ENCODE measurements at places on chromosomes 1 and 21. TPM values are rescaled to one million over a fixed set of nuclear protein-coding genes. Genes with fewer than 3 reads are reported as not detected.

DNA sequence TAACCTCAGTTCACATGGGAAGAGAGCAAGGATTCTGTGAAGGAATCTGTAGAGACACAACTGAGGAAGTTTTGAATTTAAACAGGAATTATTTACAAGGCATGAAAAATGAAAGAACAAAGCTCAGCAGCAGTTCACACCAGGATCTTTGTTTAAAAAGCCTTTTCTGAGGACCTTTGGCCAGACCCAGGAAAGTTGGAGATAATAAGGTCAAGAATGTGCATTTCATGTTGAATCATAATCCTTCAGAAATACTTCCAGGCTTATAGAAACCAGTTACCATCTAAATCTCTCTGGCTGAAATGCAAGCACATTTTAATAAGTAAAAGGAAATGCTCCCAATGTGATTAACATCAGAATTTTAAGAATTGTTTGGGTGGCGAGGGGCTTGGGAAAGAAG, 2.7 kb downstream of the CLIC6 start:
- DNase-seq: no peak

GRCh38 chr1:232477728-232478127, 152.2 kb downstream of the SIPA1L2 start:
- DNase-seq: peak; percentile 58

DNA sequence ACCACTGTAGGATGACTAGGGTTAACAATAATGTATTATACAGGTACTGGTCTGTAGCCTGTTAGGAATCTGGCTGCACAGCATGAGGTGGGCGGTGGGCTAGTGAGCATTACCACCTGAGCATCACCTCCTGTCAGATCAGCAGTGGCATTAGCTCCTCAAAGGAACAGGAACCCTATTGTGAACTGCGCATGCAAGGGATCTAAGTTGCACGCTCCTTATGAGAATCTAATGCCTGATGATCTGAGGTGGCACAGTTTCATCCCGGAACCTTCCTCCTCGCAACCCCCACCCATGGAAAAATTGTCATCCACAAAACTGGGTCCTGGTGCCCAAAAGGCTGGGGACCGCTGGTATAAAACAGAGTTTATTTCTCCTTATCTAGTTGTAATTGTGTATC, 147.6 kb downstream of the FGGY start:
- DNase-seq: no peak

The HORMAD1 gene
- not detected for total RNA-seq

DNA sequence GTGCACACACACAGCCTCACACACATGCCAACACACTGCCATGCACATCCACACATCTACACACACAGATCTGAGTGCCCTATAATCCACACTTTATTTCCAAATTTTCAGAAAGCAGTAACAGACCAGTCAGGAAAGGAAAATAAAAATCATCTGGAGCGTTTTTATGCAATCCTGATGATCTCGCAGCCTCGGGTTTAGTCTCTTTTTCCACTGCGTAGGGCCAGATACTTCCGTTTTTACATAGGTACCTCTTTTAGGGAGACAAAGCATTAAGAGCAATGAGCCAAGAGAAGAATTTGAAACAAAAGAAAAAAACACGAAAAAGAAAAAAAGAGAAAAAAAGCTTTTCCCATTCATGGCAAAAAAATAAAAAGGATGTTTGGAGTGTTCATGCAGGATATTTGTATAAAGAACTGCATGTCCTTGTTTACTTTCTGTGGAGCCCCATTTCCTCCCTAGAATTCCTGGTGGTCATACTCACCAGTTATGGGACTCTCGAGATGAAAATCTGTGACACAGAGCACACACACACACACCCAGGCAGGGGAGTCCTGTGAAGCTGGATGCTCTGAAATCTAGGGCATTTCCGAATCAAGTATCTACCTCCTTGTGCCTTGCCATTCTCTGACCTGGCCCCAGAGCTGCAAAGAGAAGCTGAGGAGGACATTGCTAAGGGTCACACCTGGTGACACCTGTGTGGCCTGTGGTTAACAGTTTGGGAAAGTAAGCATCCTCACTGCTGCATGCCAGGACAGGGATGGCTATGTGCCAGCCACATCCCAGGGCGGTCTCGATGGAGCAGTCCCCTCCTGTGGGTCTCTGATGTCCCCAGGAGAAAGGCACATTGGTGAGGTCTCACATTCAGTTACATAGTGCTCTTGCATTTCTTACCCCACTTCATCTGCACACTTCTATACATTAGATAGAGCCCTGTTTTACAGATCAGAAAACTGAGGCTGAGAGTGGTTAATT, 83.6 kb downstream of the RUNX1 start:
- DNase-seq: no peak

GRCh38 chr1:9281071-9281827, 11.4 kb upstream of the SPSB1 start:
- DNase-seq: no peak

The FAAP20 gene
- total RNA-seq: 18.4 TPM

DNA sequence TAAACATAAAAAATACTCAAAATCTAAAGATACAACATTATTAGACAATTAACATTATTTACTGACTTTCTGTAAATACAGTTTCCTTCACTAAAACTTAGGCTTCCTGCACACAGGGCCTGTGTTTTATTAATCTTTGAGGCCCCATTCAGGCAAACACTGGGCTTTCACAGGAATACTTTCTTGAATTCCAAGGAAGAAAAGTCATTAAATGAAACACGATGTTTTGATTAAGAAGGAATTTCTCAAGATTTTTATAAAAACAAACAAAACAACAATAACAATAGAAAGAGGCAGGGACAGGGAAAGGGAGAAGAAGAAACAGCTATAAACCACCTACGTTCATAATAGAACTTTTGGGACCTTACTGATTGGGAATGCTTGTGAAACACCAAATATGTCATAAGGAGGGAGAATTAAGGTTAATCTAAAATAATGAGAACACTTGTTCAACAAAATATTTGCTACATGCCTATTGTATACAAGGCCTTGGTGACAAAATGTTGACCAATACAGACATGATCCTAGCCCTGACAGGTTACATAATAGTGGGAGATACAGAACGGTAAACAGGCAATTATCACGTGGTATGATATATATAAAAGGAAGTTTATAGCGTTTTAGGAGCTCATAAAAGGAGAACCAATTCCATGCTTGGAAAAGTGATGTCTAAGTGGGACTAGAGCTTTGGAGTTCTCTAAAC, 3.6 kb downstream of the DDAH1 start:
- DNase-seq: no peak

GRCh38 chr1:239443361-239443760, 57.0 kb downstream of the CHRM3 start:
- DNase-seq: no peak

- no peak for DNase-seq
Measured at GRCh38 chr1:204502241-204502640, 7.6 kb upstream of the PIK3C2B start.

- DNase-seq: no peak
Measured at GRCh38 chr1:108154314-108154713, 45.8 kb downstream of the SLC25A24 start.

- no peak for DNase-seq
Measured at GRCh38 chr1:119069682-119070081, 70.8 kb downstream of the WARS2 start.

DNA sequence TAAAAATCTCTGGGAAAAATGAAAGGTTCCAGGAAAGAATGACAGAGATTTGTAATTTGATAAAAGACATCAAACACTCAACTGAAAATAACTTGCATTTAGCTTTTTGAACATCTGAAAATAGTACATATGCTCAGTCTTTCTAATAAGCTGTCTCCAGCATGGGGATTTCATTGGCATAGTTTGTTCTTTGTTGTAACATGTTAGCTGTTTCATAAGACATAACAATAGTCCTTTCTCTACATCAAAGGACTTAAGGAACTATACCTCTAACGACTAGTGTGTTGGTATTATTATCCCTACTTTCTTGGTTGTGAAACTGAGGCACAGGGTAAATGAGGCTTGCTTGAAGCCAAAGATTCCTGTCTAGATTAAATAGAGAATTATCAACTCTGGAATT, 22.0 kb downstream of the EIF2B3 start:
- no peak for DNase-seq

The AMY1C gene
- 0.21 TPM for total RNA-seq

DNA sequence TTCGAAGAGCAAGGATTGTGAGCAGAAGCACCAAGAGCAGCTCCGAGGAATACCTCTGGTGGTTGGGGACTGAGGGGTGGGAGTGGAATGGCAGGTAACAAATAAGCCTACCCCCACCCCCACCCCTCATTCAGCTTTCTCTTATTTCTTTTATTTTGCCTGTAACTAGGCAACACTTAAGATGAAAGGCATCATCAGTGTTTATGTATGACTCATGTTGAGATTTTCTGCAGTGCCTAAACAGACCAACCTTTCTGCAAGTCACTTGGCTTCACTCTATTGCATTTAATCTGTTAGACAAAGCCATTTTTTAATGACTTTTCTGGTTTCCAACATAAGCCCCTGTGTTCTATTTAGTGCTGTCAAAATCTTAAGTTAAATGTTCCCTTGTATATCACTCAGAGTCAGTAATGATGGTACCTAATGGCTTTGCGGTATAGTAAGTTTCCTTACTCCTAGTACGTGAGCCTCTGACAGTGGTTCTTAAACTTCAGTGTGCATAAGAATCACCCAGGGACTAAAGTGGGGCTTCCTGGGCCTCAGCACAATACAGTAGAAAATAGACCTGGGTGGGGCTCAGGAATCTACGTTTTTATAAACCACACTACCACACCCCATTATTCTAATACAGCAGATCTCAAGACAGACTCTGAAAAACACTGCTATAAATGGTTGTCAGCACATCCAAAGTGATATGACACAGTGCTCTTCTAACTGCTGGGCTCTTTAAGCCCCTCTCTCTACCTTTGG, 19.9 kb downstream of the CASQ2 start:
- no peak for DNase-seq

DNA sequence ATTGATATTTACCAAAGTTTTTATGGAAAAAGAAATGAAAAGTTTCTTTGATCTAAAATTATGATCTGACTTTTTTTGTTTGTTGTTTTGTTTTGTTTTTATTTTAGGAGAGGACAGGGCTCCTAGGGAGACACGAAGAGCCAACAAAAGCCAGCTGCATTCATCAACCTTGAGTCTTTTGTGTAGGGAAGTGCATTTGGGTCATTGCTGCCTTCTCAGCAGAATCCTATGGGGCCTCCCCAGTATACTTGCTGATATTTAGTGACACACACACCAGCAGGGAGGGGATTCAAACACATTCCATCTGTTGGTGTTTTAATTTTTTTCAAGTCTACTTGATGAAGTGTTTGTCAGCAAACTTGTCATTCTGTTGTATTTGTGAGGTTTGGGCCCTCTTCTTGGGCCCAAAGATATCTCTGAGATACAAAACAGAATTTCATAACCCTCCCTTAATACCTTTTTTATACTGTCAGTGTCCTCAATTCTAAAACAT, 203.5 kb downstream of the NTNG1 start:
- DNase-seq: no peak

The WNT9A gene
- 14.6 TPM for total RNA-seq

GRCh38 chr1:76826072-76826845, 41.0 kb upstream of the ST6GALNAC5 start:
- DNase-seq: no peak

DNA sequence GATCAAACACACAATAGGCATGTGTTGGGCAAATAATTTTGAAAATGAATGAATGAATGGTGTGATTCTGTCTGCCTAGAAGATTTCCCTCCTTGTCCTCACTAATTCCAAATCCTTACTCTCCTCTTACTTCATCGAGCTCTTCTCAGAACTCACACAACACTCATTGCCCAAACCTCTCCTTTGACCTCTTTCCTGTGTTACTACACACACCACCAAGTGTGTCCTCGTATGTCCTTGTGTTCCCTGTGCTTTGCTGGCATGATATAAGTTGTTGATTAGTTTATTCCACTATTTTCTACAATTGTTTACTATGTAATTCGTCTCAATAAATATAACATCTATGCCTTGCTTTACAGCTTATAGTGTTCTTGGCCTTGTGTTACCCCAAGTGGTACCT, 41.4 kb upstream of the GALNT2 start:
- DNase-seq: no peak

The PRAMEF5 gene
- not detected for total RNA-seq

- no peak for DNase-seq
Measured at GRCh38 chr21:31752967-31753366, 21.0 kb upstream of the SCAF4 start.

All from tongue (tissue), 3 donors.